ENCODE measurements at places on chromosomes 5 and 9. TPM values are rescaled to one million over a fixed set of nuclear protein-coding genes. Genes with fewer than 3 reads are reported as not detected.

DNA sequence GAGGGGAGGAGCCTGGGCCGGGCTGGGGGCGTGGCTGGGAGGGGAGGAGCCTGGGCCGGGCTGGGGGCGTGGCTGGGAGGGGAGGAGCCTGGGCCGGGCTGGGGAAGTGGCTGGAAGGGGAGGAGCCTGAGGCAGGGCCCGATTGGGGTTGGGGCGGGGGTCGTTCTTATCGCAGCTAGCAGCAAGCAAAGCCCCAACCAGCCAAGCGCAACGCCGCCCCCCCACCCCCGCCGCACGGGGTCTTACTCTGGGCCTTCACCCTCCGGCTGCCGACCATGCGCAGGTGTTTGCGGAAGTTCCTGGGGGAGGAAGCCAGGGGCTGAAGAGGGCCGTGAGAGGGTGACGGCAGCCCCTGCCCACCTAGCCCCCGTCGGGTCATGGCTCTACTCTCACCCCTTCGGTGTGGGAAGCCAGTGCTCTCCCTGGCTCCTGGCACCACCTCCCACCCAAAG is 5.0 kb downstream of the NSMF start:
- DNase-seq, result no peak

DNA sequence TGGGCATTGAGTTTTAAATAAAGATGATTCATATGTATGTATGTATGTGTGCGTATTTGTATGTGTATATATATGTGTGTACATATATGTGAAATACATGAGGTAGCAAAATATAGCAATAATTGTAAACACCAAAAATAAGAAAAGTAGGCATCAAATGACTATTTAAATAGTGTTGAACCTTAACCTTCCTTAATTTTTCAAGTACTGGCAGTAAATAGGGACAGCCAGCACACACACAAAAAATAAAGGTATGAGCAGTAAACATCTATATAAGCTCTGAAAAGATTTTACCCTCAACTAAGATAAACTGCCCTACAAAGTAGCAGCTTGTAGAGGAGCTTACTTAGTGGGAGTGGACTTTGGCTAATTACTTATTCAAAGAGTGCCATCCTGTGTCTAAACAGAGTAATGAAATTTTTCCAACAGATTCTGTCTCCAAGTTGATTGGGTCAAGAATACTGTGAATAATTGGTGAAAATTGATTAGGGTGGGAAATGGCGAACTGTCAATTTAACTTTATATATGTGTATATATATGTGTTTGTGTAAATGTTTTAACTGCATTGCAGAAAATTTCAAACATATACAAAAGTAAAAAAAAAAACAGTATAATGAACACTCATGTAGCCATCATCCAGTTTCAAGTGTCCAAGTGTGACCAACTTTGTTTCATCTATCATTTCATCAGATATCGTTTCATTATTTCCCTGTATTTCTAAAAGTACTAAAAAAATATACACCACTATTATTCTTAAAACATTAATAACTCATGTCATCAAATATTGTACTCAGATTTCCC is 2.0 kb upstream of the ADAMTS6 start:
- no peak for DNase-seq

- DNase-seq, result no peak
These were observed 177.4 kb downstream of the SLC28A3 start for GRCh38 chr9:84163052-84163650.

DNA sequence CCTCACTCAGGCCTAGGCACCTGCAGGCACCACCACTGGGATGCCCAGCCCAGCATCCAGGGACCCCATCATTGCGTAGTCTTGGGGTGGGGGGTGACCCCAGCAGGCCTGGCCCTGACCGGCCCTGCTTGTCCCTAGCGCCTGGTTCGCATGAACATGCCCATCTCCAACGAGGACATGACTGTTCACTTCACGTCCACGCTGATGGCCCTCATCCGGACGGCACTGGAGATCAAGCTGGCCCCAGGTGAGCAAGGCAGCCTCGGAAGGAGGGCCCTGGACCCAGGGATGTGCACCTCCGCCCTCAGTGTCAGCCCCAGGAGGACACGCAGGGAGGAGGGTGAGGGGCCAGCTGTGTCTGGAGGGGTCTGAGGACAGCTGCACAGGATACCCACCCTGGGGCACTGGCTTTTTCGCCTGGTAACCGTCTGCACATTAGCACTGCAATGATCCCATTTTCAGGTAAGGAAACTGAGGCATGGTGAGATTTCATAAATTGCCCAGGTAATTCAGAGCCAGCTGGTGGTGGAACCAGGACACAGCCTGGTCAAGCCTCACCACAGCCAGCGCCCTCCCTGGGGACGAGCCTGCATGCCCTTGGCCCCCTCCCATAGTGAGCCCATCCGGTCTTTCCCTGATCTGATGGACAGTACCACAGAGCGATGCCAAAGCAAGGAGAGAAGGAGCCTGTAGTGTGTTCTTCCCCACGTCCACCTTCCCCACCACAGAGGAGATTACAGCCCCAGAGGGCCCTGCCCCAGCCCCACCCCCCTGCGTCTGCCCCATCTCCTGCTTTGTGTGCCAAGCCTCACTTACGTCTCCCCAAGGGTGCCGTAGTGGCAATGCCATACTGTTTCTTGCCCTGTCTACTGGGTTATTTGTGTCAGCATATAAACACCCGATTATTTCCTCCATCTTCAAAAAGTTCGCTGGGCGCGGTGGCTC is 228.3 kb downstream of the CACNA1B start:
- no peak for DNase-seq

DNA sequence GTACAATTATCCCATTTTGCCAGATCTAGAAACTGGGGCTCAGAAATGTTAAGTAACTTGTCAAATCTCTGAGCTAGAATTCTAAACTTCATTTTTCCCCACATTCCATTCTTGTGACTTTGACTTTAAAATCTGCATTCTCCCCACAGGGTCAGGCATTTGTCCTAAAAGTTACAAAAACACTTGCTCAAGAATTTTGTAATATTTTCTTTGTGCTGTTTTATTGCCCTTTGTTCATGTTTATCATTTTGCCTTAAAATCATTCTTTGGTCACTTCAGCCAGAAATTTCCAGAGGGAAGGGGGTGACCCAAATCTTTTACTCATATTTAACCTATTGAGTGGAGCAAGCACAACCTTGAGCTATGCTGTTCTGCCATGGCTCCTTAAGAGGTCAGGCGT is 120.1 kb upstream of the CCL21 start:
- no peak for DNase-seq

GRCh38 chr5:84292000-84292642 is 92.6 kb downstream of the EDIL3 start:
- no peak for DNase-seq

DNA sequence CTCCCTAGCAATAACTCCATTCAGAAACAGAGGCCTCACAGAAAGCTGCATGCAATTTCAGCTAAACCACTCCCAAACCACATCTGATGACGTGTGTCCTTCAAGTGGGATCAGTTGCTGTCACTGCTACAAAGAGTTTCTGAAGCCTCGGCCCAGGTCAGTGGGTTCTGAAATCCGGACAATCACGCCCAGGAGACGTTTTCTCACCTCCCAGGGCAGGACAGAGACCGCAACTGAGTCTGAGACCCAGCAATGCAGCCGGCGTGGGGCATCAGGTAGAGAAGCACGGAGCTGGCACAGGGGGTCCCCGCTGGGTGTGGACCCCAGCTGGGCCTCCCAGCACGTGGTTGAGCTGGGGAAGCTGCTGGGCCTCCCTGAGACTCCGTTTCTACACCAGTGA is 2.6 kb upstream of the UBE2QL1 start:
- no peak for DNase-seq

GRCh38 chr9:14256588-14256987 is 57.4 kb downstream of the NFIB start:
- DNase-seq, result no peak

GRCh38 chr5:42991404-42992087 is 48.6 kb downstream of the ANXA2R start:
- no peak for DNase-seq

GRCh38 chr5:150065886-150066285 is 20.5 kb downstream of the CSF1R start:
- DNase-seq, result no peak

- no peak for DNase-seq
These were observed 8.2 kb upstream of the ELL2 start for GRCh38 chr5:95969651-95970358.

GRCh38 chr5:122187426-122187825 is 58.1 kb downstream of the ZNF474 start:
- DNase-seq, result no peak

Gene PCDHGC4
- polyA plus RNA-seq, result 2.4 TPM

Gene ANKRD31
- polyA plus RNA-seq, result 0.49 TPM

Gene RIGI
- polyA plus RNA-seq, result 14.0 TPM

Gene POC5
- polyA plus RNA-seq, result 20.1 TPM

Gene ACTBL2
- polyA plus RNA-seq, result not detected

Gene CTXN3
- polyA plus RNA-seq, result not detected
